ENCODE measurements at places on chromosomes 1 and 21.
A peak's percentile ranks its signal among the peaks of the same experiment; 100 is the strongest.

DNA sequence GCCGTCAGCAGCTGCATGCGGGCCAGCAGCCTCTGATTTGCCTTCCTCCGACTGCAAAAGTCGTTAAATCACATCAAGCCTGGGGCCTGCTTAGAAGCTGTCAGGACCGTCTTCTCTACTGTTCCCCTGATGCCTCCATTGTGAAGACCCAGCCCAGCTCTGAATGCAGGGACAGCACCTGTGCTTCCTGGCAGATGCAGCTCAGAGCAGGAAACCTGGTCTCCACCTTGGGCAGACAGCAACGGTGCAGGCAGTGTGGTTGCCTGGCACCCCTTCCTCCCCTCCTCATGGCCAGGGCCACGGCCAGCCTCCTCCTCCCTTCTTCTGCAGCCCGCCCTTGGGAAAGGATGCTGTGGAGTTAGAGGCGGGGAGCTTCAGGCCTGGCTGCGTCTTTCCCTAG lies 92.3 kb upstream of the COL6A1 start:
- no peak for DNase-seq

GRCh38 chr21:44576025-44576420 lies 2.5 kb downstream of the KRTAP10-4 start:
- no peak for DNase-seq

DNA sequence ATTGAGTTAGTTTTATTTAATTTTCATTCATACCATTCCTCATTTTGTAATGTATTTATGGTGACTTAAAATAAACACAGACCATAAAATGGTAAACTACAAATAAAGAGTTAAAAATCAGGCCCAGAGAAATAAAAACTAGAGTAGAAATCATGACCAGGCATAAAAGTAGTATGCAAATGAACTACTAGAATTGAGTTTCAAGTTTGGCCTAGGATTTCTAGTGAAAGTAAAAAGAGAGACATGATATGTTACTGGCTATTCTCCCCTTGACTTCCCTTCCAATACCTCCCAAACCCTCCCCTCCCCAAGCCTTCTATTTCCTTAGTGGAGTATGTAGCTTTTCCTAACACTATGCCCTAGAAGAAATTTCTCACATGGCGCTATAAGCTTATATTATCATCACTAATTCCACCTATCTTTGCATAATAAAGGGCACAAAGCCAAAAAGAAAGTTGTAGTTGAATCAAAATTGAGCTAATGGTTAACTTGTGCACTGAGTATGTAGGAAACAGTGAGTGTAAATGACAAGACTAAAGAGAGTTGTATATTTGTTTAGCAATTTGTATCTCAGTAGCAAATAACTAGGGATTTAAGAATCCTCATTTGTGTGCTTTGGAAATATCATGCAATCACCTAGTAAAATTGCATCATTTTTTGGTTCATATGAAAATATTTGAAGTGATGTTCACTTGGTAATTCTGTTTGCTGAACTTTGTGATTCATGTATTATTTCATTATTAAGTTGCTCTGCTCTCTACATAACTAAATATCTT lies 29.7 kb upstream of the CDC14A start:
- DNase-seq = peak; percentile 42

GRCh38 chr1:180246579-180246978 lies 16.5 kb downstream of the LHX4 start:
- no peak for DNase-seq

DNA sequence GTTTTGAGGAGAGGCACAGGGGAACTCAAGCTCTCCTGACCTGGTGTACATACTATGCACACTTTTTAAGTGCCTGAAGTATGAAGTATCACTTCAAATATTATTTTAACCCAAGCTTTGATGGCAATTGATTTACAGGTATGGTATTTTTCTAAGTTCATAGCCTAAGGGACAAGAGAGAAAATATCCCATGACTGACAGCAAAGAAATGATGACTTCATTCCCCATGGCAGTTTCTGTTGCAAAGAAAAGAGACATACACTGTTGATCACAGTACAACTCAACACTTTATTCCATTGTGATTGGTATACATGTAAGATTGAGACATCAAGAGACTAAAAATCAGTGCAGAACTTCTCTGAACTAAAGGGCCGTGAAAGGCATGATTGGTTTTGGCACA lies 41.8 kb upstream of the BCL10 start:
- DNase-seq = no peak

DNA sequence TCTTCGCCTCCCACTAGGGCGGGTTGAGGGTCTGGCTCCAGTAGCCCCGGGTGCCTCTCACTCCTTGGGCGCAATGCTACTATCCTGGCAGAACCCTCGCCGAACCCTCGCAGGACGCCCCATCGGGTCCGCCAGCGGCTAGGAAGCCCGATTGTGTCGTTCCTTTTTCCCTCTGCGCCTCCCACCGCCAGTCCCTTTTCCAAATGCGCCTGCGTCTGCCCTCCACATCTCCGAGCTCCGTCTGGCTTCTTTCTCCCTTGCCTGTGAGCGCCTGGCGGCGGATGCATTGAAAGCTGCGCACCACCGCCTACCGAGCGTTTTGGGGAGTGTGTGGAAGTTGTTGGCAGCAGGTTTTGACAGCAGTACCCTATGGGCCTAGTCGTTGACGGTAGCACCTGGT lies 1.0 kb upstream of the DIRAS3 start:
- DNase-seq = peak; percentile 58

All from EH (cell line).